NCI-H1417 (cell line): ENCODE measurements at places on chromosomes 12 and 14.

DNA sequence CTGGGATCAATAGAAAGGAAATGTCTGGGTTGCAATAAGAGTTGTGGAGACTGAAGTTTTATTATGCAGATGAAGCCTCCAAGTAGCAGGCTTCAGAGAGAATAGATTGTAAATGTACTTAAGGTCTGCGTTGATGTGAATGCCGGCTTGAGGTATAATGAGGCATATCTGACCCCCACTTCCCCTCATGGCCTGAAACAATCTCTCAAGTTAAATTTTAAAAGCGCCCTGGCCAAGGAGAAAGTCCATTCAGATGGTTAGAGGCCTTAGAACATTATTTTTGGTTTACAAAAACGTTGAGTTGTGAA, 28.3 kb upstream of the HIGD1C start:
- DNase-seq: peak; percentile 68

DNA sequence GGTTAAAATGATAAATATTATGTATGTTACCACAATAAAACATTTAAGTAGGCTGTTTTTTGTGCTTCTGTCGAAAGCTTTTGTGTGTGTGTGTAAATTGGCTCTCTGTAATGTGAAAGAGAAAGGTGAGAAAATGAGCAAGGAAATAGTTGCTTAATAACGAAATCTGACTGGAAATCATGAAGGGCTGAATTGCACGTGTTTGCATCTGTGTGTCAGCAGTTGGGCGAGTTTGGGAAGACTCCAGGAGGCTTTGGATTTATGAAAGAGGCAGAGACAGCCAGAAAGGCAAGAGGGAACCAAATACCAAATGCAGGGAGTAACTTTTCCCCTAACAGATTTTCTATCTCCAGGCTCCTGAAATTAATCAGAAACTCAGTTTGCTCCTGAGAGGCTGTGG, 47.2 kb upstream of the PLEKHG3 start:
- no peak for DNase-seq

DNA sequence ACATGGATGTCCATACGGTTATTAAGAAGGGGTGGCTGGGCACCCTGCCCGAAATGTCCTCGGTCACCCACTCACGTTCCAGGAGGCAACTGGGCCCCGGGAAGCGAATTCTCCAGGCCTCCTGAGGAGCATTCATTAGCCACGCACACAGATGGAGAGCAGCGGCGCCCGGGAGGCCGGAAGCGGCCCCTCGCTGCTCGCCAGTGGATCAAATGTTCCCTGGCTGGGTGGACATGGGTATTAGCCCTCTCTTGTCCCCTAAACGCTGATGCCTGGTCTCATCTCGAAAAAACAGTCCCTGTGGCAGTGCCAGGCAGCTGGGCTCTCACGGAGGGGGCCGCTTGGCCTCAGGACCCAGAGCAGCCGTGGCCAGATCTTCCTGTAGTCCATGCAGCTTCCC, 59.0 kb upstream of the DLK1 start:
- no peak for DNase-seq

DNA sequence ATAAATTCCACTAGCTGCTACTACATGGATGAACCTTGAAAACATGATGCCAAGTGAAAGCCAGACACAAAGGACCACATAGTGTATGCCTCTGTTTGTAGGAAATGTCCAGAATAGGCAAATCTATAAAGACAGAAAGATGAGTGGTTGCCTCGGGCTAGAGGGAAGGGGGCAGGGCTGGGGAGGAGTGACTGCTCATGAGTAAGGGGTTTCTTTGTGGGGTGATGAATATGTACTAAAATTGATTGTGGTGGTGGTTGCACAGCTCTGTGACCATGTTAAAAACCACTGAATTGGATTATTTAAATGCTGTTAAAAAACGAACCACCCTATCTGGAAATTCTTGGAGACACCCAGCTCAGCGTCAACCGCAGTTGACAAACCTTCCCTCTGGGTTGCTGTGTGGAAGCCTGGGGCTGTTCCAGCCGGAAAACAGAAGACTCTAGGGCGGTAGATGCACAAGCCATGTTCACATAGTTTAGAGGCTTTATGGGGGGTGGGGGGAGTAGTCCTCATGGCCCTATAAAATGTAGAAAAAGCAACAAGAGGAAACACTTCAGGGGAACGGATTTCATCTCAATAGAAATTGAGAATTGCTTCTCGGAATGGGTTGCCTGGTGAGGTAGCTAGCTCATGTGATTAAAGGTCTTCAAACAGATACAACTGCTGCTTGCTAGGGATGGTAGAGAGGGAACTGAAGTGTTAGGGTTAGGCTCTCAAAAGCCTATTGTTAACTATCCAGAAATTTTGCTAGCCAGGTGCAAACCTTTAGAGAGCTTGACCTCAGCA, 29.4 kb downstream of the RIN3 start:
- DNase-seq: no peak

DNA sequence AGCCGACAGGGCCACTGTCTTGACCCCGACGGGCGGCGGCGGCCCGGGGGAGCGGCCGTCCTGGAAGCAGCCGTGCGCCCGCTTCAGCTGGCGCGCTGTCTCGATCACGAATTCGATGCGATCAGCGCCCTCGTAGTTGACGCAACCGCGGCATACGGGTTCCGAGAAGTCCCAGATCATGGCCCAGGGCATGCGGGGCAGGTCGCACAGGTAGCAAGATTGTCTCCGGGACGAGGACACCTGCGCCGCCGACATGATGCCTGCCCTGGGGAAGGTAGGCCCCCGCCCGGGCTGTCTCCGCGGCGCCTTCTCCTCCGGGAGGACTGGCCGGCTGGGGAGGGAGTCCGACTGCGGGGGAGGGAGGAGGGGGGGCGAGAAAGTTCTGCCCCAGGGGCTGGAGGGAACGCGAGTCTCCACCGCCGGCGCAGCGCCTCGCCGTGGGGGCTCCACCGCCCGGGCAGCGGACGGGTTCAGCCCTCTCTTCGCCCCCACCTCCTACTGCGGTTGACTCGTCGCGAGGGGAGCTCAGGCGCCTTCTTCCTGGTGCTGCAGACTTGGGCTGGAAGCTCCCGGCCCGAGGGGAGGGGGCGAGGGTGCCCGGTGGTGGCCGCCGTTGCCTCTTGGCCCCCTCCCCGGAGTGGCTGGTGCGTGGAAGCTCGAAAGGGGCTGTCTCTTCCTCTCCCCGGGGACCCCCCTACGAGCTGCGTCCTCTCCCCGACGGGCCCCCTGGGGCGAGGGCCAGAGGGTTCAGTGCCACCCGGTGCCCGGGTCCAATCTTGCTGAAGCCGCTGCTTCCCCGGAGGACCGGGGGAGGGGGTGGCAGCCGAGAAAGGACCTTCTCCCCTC, 747 bp downstream of the IRF2BPL start:
- DNase-seq: peak; percentile 94

GRCh38 chr14:104596927-104597351, 7.6 kb downstream of the TMEM179 start:
- no peak for DNase-seq

DNA sequence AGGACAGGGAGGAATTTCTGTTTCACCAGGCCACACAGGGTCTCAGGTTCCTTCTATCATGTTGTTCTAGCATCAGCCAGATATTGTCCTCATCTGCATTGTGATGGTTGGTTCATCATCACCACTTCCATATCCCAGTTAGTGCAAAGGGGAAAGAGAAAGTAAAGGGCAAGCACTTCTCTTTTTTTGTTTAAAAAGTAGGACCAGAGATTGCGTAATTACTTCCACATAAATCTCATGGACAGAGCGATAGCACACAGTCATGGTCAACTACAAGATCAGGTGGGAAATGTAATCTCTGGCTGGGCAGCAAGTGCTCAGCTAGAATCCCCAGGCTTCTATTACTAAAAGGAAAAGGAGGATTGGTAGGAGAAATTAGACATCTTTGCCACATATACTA, 155.1 kb downstream of the KIF21A start:
- DNase-seq: no peak

DNA sequence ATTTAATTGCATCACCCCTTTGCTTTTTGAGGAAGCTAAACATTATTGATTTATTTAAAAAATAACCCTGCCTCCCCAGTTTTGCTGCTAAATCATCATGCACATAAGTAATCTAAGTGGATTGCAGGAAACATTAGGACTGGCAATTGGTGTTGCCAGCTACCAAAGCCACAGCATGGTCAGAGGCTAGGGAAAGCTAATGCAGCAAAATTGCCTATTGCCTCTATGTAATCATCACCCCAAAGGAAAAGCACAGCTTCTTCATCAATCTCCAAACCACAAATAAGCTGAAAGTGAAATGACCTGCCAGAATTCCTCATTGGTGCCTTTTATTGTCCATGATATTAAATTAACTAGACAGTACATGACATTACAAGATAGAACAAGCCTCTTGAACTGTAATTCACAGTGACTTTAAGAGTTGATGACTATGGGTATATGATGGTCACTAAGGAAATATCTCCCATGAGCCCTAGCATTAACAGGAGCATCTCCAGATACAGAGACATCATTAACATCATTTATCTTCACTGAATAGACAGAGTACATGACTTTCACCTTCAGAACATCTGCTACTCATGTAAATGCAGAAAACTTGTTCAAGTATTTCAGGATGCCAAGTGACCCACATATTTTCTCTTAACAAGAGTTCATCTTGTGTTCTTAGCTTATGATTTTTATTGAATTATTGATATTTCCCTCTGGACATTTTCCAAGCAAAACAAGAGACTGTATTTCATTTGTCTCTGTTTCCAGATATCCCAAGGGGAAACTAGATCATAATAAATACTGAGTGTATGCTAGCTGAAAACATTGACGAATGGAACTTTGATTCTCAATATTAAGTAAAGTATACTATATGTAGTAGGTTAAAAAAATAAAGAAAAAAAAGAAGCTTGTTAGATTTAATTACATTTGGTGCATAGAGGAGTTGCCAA, 29.4 kb downstream of the PTPRR start:
- no peak for DNase-seq

- DNase-seq: no peak
Observed at GRCh38 chr14:103718572-103718971, 3.0 kb downstream of the ZFYVE21 start.
